ENCODE measurements at places on chromosomes 2 and 18. TPM values are rescaled to one million over a fixed set of nuclear protein-coding genes. Genes with fewer than 3 reads are reported as not detected.

DNA sequence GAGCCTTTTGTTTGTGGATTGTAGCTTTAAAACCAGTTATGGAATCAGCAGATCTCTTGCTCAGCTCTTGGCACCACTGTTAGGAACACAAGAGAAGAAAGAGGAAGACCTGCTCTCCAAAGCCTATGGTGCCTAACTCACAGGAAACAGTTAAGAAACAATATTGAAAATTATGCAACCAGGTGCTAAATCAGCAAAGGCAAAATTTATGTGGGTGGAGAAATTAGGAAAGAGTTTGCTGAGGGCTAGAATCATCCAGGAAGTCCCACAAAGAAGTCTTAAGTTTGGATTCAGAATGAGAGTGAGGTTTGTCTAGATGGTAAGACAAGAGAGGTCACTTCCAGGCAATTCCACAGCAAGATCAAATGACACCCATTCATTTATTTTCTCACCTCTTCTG, 49.4 kb downstream of the AOX1 start:
- H3K4me1 ChIP-seq, result no peaks in the 10 kb centered on the region
- no peak overlapping the region for H3K4me3 ChIP-seq
- DNase-seq, result no peak
- H3K27ac ChIP-seq, result no peak overlapping the region
- H3K36me3 ChIP-seq, result peaks cover 6% of the 10 kb centered on the region

DNA sequence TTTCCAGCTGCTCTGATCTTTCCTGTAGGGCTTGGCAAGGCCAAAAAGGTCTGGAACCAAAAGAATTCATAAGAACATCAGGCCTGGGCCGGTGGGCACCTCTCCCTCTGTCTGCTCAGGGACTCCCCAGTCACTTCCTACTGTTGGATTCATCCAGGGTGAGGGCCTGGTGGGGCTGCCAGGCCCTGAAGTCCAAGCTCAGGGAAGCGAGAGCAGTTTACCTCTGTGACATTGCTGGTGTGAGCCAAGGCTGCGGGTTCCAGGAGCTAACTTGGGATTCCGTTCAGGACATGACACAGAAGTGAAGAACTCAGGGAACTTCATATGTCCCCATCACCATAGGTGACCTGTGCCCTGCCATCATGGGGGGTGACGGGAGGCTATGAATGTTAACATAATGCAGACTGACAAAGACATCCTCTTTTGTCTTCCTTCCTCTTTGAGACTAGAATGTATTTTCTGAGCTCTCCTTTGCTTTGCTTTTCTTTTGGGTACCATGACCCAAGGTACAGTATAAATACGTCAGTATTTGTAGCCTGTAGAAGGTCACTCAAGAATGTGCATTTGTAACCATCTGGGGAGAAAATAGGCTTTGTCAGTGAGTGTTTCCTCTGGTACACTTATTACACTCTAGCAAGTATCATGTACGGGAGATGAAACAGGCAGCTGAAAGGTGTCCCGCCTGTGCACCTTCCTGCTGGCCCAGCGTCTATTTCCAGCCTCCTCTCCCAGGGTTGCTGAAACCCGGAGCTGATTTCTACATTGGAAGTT, 130.5 kb upstream of the SLC1A4 start:
- peaks cover 51% of the 10 kb centered on the region for H3K4me1 ChIP-seq
- peak overlapping the region; percentile 97 for H3K27ac ChIP-seq
- no peak for DNase-seq
- no peaks in the 10 kb centered on the region for H3K36me3 ChIP-seq
- no peaks in the 10 kb centered on the region for H3K27me3 ChIP-seq

DNA sequence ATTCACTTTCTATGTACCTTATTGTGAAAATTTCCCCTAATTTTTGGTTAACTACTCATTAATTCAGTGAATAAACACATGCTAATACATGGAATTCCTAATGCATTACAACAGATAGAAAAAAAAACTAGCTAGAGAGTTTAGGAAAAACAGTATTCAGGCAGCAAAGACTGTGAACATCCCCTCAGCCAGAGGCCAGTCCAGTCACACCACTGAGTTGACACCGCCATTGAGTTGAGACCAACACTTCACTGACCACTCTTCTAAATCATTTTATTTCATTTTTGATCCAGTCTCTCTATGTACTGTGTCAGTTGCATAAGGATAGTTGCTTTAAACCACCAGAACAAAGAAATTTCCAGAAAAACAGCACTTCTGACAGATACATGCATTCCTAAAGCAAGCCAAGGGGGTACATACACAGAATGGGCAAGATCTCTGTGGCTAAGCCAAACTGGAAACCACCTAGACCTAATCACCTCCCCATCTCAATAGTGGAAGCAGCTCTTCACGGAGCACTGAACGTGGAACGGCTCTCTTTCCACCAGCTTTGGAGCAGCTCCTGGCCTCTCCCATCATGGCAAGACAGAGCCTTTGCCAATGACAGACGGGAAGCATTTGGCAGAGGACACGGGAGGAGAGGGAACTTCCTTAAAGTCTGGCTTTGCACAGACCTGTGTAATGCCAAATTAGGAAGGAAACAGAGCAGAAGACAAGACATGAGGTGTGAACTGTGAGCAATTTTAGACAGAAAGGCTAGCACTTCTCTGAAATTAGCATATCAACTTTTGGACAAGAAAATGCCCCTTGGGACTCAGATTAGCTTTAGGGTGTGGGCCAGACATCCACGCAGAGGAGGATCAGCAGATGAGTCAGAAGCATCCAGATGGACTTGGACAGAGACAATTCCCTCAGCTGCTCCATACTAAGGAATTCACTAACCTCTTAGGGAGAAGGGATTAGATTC, 36.4 kb downstream of the CACNB4 start:
- H3K4me3 ChIP-seq, result no peak overlapping the region
- no peaks in the 10 kb centered on the region for H3K36me3 ChIP-seq
- H3K4me1 ChIP-seq, result peaks cover 21% of the 10 kb centered on the region

Gene GRHL1
- total RNA-seq, result 6.5 TPM

GRCh38 chr2:2328848-2329247, 2.2 kb downstream of the MYT1L start:
- H3K4me1 ChIP-seq, result no peaks in the 10 kb centered on the region
- no peaks in the 10 kb centered on the region for H3K27me3 ChIP-seq
- no peaks in the 10 kb centered on the region for H3K36me3 ChIP-seq

Gene KIAA2012
- 2.8 TPM for total RNA-seq

Gene PTPRN
- not detected for total RNA-seq

DNA sequence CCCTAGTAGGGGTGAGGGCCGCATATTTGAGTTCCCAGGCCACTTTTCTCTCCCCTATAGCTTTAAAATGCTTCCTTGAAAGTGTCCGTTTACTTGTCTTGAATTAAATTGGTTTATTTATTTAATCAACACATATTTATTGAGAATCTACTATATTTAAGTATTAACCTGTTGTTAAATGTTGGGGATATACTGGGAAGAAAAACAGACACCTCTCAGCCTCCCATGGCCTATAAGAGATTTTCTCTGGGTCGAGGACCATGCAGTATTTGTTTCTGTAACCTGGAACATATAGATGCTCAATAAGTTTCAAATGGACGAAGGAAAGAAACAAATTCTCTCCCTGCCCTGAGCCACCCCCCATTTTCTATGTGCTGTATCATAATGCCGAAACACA, 98.6 kb downstream of the INSIG2 start:
- no peak for DNase-seq
- peaks cover 14% of the 10 kb centered on the region for H3K4me1 ChIP-seq
- H3K27ac ChIP-seq, result peak overlapping the region; percentile 79
- H3K27me3 ChIP-seq, result no peaks in the 10 kb centered on the region

Gene RNF125
- total RNA-seq, result 8.1 TPM

- H3K4me3 ChIP-seq, result no peak overlapping the region
- no peak overlapping the region for H3K27ac ChIP-seq
- peaks cover 10% of the 10 kb centered on the region for H3K4me1 ChIP-seq
- no peaks in the 10 kb centered on the region for H3K36me3 ChIP-seq
Observed at GRCh38 chr2:237444071-237444470, 30.1 kb upstream of the COL6A3 start.

Gene SP9
- not detected for total RNA-seq

DNA sequence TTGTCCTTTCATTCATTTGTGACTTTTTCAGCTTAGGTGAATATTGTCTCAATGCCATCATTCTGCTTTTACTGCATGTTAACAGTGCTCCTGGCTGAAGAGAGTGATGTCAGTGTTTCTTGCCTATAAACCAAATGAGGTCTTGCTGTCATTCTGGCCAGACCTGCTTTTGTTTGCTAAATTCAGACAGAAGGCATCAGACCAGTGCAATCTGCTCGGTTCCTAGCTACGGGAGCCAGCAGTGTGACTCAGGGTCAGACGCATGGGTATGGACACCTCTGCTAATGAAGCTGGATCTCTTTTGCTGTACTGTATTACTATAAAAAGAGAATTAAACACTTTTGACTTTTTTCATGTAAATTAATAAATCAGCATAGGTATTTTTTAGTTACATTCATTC, 178.9 kb downstream of the TMEM182 start:
- H3K4me3 ChIP-seq, result no peak overlapping the region
- H3K36me3 ChIP-seq, result no peaks in the 10 kb centered on the region
- no peak for DNase-seq
- H3K27me3 ChIP-seq, result no peaks in the 10 kb centered on the region
- no peaks in the 10 kb centered on the region for H3K4me1 ChIP-seq
- H3K27ac ChIP-seq, result no peak overlapping the region

Gene GCA
- 94.0 TPM for total RNA-seq

GRCh38 chr2:240327566-240327965, 107.9 kb upstream of the GPC1 start:
- no peak for DNase-seq
- H3K27me3 ChIP-seq, result peaks cover 3% of the 10 kb centered on the region
- peaks cover 4% of the 10 kb centered on the region for H3K4me1 ChIP-seq
- no peaks in the 10 kb centered on the region for H3K36me3 ChIP-seq
- H3K27ac ChIP-seq, result no peak overlapping the region

DNA sequence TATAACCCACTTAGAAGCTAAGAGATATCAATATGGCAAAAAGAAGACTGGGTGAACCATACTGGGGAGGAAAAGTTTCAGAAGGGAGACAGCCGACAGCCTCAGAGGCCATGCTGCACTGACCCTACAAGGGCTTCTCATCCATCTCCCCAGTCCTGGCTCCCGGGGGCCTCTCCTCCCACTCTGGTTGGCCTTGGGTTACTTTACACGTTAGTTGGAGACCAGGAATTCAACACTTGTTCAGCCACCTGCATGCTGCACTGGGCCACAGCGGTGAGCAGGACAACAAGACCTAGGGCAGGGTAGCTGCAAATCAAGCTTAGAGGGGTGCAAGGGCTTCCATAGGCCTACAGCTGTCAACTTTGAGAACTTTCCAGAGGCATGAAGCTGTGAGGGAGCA, 28.6 kb upstream of the IL1R2 start:
- peaks cover 34% of the 10 kb centered on the region for H3K4me1 ChIP-seq
- no peak overlapping the region for H3K4me3 ChIP-seq
- no peak for DNase-seq
- no peaks in the 10 kb centered on the region for H3K36me3 ChIP-seq
- H3K27me3 ChIP-seq, result no peaks in the 10 kb centered on the region
- H3K27ac ChIP-seq, result no peak overlapping the region

DNA sequence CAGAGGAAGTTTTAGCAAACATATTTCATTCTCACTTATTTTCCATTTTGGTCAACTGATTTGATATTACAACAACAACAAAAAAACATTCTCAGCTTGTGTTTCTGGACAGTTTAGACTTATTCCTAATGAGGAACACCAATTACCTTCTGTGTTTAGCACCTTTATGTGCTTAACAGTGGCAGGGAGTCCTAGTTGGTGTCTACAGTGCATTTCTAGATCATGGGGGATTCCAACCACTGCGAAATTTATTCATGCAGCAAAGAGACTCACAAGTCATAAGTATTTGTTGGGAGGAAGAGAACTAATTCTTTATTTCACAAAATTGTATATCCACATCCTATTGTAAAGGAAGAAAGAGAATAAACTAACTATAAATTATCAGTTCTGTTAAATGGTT, 4.2 kb downstream of the ARHGAP28 start:
- no peak overlapping the region for H3K27ac ChIP-seq
- no peaks in the 10 kb centered on the region for H3K4me1 ChIP-seq
- H3K4me3 ChIP-seq, result no peak overlapping the region
- no peaks in the 10 kb centered on the region for H3K27me3 ChIP-seq

- no peak overlapping the region for H3K4me3 ChIP-seq
- H3K27ac ChIP-seq, result no peak overlapping the region
- no peaks in the 10 kb centered on the region for H3K4me1 ChIP-seq
- peaks cover 6% of the 10 kb centered on the region for H3K36me3 ChIP-seq
- no peak for DNase-seq
- H3K27me3 ChIP-seq, result no peaks in the 10 kb centered on the region
Observed at GRCh38 chr2:15177103-15177502, 384.0 kb downstream of the NBAS start.

All from lower lobe of right lung (tissue), 2 donors.